Left lobe of liver (tissue), 2 donors: ENCODE measurements at places on chromosomes 6 and 20.

- DNase-seq, result no peak
These were observed 62.9 kb downstream of the BFSP1 start for GRCh38 chr20:17468073-17468840.

GRCh38 chr20:39813190-39813829 lies 851.2 kb downstream of the DHX35 start:
- no peak for DNase-seq

DNA sequence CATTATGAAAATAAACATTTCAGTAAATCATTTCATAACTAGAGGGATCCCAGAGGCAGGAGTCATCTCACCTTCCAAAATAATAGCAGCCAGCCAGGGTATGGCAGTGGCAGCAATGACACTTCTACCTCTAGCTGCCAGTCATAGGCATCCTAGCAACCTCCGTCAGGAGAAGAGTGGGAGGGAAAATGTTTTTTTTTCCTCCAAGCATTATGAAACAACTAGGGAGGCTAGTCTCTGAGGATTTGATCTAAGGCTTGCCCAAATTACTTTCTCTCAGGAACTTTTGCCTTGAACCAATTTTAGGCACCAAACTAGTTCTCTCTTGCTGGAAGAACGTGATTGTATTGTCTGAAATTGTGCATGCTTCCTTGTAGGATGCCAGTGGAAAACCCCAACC lies 208.7 kb upstream of the PREP start:
- DNase-seq, result no peak

GRCh38 chr20:31712564-31713311 lies 9.9 kb downstream of the BCL2L1 start:
- DNase-seq, result peak; percentile 51

DNA sequence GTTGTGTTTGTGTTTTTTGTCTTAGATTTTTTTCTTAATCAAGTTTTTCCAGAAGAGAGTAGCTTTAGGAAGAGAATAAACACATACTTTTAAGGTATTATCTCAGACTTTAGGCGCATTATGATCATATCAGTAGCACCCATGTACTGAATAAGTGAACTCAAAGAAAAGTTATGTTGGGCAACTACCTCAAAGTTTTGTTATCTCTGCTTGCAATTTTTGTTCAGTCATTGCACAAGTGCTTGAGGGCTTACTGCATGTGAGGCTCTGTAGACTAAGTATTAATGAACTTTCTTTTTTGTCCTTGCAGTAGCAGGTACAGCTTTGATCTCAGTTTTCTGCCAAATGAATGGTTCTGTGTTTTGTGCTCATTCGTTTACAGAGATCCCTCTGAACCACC lies 189.0 kb downstream of the SLC16A10 start:
- no peak for DNase-seq

DNA sequence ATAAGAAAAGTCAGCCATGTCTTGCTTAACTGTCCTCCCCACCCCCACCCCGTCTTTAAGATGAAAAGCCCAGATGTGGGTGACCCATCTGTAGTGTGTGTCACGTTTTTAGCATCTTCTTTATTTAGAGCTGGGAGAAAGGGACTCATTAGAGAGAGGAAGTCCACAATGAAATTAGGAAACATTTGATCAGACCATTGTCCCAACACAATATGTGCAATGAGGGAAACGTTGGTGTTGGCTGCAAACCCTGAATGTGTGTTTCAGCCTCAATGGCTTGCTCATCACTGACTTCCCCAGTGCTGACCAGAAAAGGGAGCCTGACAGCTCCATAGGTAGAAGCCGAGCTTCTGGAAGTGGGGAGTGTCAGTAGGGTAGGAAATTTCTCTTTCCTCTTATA lies 475.7 kb downstream of the CD83 start:
- no peak for DNase-seq

- DNase-seq, result no peak
These were observed 41.6 kb downstream of the OPRM1 start for GRCh38 chr6:154080461-154081189.

- no peak for DNase-seq
These were observed 7.0 kb downstream of the UBD start for GRCh38 chr6:29552512-29553051.

DNA sequence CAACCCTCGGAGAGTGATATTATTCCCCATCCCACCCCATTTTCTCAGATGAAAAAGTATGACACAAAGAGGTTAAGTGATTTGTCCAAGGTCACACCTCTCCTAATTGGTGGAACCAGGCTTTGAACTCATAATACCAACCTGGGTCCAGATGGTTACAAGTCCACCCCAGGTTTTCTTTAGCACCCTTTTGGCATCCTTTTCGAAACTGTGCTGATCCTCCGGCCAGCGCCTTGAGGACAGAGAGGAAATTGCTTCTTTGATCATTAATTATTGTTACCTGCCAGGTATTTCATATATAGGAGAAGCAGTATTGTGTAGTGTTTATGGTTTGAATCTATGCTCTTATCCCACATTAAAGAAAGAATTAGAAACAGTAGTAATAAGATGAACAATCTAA lies 29.3 kb upstream of the PDYN start:
- no peak for DNase-seq

- peak; percentile 34 for DNase-seq
These were observed 1.9 kb downstream of the EBF4 start for GRCh38 chr20:2694519-2694918.

DNA sequence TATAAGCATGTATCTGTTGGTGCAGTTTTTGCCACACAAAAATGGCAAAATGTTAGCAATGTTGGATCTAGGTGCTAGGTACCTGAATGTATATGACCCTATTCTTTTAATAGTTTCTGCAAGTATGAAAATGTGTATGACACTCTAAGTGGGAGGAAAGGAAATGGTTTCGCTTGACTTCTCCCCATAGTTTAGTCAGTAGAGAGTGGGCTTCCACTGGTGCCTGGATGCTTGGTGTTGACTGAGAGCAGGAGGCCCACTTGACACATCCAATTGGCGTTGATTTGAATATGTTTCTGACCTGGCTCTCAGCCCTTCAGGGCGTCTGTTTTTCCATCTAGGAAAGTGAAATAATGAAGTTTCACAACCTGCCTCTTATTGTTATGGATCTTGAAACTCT lies 41.8 kb upstream of the GABRR1 start:
- DNase-seq, result no peak

- no peak for DNase-seq
These were observed 511.9 kb downstream of the KIF16B start for GRCh38 chr20:16061351-16061750.

- DNase-seq, result no peak
These were observed 1.7 kb upstream of the TOMM34 start for GRCh38 chr20:44961870-44962267.

DNA sequence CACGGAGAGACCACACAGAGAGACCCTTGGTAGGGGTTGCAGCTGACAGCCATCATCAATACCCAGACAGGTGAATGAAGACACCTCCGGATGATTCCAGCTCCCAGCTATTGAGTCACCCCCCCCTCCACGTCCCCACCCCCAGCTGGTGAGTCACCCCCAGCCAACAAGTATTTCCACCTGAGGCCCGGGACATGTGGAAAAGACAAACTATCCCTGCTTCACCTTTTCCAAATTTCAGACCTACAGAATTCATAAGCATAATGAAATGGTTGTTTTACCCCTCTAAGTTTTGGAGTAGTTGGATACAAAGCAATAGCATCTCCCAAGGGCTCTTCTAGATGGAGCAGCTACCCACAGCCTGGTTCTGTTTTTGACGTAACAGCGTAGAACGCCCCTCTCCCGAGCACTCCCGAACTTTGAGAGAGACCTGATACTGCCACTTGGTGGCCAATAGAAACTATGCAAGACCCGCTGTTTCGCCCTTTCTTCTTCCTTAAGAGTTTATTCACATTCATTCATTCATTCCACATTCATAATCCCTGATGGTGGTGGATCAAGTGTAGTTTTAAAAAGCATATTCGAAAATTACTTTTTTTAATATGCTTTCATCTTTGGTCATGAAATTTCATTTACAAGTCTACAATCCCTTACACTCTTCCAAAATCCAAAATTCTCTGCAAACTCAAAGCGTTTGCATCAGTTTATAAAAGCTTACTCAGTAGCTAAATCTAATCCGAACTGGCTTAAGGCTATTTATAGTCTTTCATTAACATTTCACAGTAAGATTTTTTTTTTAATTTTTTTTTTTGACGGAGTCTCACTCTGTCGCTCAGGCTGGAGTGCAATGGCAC lies 15.1 kb upstream of the PPP1R16B start:
- DNase-seq, result no peak

GRCh38 chr6:133767357-133767970 lies 121.4 kb upstream of the TCF21 start:
- no peak for DNase-seq
